CD4-positive, alpha-beta T cell treated with Interleukin-6 at 100 ng/mL for 8 hours (primary cell): ENCODE measurements at places on chromosomes 16 and 17.

DNA sequence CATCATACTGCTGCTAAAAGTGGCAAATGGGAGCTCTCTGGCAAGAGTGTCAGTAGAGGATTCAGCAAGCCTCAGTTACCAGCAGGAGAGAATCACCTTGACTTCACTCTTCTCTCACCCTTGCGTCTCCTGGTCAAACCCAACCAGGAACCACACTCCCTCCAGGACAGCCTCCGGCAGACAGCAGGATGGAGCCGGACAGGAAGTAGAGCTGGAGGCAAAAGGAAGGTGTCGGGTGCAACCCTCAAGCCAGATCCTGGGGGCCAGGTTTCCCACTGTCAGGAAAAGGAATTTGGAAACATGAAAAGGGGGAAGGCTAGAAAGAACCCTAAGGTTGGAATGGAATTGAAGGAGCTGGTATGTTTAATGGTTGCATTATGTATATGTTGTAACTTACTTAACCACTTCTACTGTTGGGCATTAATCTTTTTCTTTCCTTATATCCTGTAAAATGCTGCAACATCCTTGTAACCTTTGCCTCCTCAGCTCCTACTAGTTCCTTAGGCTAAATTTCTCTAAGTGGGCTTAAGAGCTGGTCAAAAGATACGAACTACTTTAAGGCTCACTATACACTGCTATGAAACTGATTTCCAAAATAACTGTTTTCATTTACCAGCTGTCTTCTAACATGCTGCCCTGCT lies 40.3 kb downstream of the CYTH1 start:
- DNase-seq: no peak

DNA sequence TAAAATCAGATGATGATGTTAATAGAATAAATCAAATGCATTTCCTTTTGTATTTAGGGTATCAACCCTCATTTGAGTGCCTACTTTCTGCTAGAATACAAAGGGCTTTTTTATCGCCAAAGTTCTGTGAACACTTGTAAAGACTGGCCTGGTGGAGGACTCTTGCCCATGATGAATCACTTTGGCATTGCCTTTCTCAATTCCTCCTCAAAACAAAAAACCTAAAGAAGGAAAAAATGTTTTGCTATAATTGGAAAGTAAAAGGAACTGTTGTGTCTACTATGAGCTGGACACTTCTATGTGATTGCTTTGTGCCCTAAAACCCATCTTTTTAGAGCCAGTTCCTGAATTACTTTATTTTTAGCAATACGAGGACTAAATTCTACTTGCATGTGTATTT lies 13.0 kb upstream of the DHRS11 start:
- no peak for DNase-seq

DNA sequence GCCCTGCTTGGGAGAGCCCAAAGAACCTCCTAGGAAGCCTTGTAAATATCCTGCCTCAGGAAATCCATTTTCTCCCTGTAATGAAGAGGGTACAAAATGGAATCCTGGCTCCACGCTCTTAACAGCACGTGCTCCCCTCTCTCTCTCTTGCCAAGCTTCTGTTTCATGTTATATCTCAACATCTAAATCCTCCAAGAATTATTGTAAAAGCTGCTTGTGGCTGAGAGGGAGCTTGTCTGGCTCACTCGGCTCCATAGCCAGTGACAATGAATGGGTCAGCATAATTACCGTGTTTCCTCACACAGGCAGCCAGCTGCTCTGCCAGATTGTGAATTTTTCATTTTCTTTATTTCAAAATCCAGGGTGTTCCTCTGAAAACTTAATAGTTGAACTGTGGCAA lies 317.8 kb downstream of the RBFOX1 start:
- DNase-seq: no peak

DNA sequence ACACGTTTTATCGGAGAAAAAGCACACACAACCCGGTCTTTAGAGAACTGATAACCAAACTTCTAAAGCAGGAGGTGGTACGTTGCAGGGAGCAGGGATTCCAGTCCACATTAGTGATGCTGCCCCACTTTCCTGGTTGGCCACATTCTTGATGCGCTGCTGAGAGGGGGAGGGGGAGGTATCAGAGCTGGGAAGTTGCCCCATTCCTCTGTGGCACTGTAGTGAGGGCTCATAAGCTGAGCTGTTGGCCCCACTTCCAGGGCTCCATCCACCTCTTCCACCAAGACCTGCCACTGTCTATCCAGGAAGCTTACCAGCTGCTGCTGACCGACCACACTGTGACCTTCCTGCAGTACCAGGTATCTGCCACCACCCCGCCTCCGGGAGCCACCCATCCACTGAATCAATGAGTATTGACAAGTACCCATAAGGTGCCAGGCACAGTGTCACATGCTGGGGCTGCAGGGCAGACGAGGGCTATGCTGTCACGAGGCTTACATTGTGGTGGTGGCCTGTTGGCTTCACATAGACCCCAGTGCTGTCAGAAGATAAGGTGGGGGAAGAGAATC lies 1.1 kb downstream of the TSEN54 start:
- DNase-seq: no peak

GRCh38 chr17:65409381-65409780 lies 152.1 kb downstream of the AXIN2 start:
- no peak for DNase-seq
